HepG2 (cell line): ENCODE measurements at places on chromosomes 11 and 22. TPM values are rescaled to one million over a fixed set of nuclear protein-coding genes. Genes with fewer than 3 reads are reported as not detected.

- DNase-seq = no peak
These were observed 167.8 kb downstream of the RRAS2 start for GRCh38 chr11:14190992-14191778.

The PNPLA2 gene
- 4.8 and 10.5 TPM in 2 replicates for total RNA-seq

The SLC22A8 gene
- 0.04 TPM in 1 of 2 replicates, not detected in the other for total RNA-seq

The DCDC1 gene
- 0.24 and 0.27 TPM in 2 replicates for total RNA-seq
